ENCODE measurements at places on chromosomes 2 and 18. TPM values are rescaled to one million over a fixed set of nuclear protein-coding genes. Genes with fewer than 3 reads are reported as not detected.
A peak's percentile ranks its signal among the peaks of the same experiment; 100 is the strongest.

- DNase-seq, result no peak
Measured at GRCh38 chr2:151786483-151786882, 41.7 kb downstream of the ARL5A start.

GRCh38 chr2:10566018-10566417 is 117.9 kb upstream of the ODC1 start:
- peak; percentile 54 for DNase-seq

DNA sequence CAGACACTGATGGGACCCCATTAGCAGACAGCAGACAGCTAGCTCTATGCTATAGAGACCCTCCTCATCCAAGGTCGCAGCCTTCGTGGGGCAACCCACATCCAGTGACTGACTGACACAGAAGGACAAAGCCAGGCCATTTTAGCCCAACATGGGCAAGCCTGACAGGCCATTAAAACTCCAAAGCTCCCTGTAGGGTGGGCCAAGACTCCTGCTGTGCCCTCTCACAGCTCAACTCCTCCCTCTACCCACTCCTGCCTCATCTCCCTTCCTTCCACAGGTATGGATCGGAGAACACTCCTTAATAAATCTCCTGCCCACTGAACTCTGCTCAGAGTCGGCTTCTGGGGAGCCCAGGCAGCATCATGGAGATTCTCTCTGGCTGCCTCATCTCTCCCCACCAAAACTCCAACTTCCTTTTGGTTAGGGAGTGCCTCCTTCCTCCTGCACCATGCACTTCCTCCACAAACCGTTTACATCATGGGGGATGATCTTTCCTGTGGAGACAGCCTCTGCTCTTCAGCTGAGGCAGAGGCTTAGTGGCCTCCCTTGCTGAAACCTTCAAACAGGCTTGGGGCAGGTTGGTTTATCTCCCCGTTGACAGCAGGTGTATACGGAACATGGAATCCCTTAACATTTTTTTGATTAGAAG is 86.5 kb downstream of the ACTR3 start:
- no peak for DNase-seq

- no peak for DNase-seq
Measured at GRCh38 chr2:176854878-176855277, 357.7 kb upstream of the HNRNPA3 start.

DNA sequence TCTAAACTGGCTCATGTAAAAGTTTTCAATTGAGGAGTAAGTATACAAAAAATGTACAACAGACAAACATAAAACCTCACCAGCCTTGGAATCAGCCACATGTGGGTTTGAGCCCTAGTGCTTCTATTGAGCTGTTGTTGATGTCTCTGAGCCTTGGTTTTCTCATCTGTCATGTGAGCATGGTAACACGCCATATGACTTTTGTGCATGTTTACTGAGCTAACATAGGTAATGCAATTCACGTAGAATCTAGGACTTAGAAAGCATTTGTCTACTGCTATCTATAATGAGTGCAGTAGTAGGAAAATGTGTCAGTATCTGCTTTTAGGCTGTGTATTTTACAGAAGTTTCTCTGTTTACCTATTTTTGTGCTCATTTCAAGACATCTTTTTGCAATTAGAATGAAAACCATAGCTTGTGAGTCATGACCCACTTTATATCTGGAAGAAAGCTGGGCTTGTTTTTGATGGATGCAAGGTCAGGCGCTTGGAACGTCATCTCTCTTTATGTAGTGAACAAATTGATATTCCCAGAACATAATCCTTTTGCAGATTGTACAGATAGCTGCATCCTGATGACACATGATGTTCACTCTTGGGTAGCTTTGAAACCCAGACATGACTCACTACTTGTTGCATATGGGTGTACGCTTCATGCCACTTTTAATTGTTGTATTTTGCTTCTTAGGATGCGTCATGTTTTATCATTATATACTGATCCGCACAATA is 94.3 kb downstream of the RNF144A start:
- DNase-seq, result peak; percentile 99

- no peak for DNase-seq
Measured at GRCh38 chr18:31592506-31593157, 955 bp downstream of the TTR start.

- DNase-seq, result no peak
Measured at GRCh38 chr2:10835052-10835970, 22.7 kb upstream of the PDIA6 start.

GRCh38 chr2:38723173-38723572 is 28.0 kb downstream of the SRSF7 start:
- no peak for DNase-seq

DNA sequence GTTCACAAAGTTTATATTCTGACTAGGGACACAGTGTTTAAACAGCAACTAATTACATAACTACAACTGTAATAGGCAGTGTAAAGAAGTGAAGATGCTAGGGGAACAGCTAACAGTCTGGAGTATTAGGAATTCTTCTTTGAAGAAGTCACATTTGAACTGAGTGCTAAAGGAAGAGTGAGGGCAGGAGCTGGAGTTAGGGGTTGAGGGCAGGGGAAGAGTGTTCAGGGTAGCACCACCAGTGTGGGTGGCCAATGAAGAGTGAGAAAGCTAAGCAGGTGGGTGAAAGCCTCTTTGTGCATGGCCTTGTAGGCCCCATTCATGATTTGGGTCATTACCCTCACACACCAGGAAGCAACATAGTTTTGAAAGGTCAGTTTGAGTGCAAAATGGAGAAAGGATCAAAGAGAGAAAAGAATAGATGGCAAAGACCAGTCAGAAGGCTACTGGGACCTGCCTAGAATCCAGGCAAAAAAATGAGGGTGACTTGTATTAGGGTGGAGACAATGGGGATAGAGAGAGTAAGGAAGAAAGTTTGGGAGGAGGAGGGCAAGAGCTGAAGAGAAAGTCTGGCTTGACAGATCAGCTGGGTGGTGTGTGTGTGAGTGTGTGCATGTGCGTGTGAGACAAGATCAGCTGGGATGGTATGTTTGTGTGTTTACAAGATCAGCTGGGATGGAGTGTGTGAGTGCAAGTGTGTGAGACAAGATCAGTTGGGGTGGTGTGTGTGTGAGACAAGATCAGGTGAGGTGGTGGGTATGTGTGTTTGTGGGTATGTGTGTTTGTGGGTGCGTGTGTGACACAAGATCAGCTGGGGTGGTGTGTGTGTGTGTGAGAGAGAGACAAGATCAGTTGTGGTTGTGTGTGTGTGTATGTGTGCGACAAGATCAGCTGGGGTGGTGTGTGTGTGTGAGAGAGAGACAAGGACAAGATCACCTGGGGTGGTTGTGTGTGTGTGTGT is 43.6 kb upstream of the AGPS start:
- no peak for DNase-seq

DNA sequence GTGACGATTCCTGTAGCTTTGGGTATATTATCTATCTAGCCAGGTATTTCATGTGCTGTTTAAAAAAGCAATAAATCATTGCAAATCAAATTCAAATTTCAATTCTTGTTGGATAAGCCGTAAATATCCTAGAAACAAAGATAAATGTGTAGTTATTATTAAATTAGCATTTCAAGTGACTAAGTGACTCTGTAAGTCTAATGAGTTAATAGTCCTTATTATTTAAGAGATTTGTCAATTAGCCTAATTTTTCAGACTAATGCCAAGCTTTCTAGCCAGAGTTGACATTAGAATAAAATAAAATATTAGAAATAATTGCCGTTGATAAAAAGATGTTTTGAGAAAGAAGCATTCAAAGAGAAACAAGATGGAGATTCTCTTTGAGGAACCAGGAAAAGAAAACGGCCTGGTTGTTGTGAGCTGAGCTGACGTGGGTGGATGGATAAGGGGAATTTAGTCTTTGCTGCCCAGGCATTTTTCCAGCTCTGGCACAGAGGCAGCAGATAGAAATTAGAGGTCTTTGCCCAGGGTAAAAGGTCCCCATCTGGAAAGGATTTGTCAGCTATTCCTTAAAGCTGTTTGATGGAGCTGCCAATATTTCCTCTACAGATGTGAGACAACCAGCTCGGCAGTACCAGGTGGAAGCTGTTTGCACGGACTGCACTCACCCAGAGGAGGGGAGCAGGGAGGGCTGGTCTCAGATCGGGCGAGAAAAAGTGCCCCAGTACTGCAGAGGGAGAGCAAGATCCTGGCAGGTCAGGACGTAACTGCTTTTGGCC is 117.3 kb upstream of the SEC11C start:
- DNase-seq, result peak; percentile 26

DNA sequence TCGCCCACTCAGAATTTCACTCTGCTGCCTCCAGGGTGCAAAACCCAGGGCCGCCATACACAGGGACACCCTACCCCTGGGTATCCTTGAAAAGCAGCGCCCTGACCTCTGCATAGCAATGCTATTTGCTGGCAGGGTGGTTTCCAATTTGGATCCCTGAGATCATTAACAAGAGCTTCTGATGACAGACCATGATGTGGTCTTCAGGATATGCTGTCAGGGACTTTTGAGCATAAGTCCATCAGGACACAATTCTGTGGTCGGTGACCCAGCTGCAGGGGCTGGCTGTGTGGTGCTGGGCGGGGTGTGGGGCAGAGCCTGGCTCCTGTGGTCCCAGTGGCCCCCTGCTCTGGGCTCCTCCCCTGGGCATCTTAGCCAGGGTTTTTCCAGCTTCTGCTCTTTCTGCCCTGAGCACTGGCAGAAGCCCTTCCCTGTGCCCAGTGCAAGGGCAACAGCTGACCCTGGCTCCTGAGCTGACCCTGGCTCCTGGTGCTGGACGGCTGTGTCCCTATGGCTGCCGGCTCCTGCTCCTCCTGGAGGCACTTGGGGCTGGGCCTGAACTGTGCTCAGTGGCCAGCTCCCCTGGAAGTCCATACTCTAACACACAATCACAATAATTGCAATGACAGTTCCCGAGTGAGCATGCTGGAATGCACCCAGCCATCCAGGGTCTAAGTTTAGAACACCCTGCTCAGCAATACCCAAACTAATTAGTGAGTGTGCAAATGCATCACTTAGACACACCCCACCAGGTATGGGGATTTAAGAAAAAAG is 271.5 kb downstream of the HDAC4 start:
- DNase-seq, result peak; percentile 10

DNA sequence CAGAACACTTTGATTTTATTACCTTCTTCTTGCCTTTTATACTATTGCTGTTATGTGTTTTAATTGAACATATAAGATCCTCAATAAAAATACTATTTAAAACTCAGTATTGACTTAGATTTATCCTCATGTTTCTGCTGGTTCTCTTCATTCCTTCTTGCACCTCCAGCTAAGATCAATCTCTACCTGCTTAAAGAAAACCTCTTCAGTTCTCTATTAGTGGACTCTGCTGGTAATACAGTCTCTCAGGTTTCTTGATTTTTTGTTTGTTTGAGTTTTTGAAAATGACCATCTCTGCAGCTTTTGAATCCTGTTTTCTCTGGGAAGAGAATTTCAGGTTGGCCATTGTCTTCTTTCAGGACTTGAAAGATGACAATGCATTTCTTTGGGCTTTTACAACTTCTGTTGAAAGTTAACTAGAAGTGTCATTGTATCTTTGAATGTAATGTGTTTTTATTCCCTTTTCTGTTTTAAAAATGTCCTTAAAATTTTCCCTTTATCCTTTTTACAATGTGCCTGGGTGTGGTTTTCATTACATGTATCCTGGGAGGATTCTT is 29.8 kb upstream of the TMEM131 start:
- DNase-seq, result no peak

The COL4A3 gene
- 0.33 TPM for total RNA-seq

The GPR17 gene
- not detected for total RNA-seq

The DCDC2C gene
- not detected for total RNA-seq

The CRYGD gene
- not detected for total RNA-seq

The UGT1A4 gene
- not detected for total RNA-seq

The TMEM247 gene
- not detected for total RNA-seq

The PRKAG3 gene
- total RNA-seq, result 0.26 TPM

The C2orf80 gene
- total RNA-seq, result not detected
